ENCODE measurements at places on chromosomes 2 and 18.

DNA sequence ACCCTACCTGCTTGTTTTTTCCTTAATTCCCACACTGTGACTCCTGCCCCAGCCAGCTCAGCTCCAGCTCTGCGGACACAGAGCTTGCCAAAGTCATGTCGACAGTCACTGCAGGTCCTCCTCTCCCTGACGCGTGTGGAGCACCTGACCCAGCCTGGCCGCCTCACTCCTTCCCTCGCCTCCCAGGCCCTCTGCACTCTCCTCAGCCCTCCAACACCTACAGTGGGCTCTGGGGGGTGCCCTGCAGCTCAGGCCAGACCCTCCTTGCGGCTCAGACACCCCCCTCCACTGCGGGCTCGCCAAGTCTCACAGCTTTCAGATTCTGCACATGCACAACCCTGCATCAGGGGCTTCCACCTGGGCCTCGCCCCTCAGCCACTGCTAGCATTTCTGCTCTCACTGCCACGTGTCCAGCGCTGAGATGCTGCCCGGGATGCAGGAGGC is 68.3 kb downstream of the NDUFA10 start:
- DNase-seq, result no peak

GRCh38 chr18:9561759-9562158 is 52.6 kb downstream of the PPP4R1 start:
- DNase-seq, result no peak

DNA sequence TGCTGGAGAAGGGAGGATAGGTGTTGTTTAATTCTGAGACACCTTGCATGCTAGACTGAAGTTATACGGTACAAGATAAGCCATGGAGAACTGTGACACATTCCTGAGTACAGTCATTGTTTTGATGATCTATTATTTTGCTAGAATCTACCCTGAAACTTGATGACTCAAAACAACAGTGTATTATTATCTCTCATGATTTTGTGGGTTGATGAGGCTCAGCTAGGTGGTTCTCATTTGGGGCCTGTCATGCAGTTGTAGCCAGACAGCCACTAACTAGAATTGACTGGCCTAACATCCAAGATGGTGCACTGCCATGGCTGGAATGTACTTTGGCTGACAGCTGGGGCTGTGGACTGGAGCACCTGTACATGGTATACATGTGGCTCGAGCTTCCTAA is 5.4 kb upstream of the IL1R1 start:
- no peak for DNase-seq

DNA sequence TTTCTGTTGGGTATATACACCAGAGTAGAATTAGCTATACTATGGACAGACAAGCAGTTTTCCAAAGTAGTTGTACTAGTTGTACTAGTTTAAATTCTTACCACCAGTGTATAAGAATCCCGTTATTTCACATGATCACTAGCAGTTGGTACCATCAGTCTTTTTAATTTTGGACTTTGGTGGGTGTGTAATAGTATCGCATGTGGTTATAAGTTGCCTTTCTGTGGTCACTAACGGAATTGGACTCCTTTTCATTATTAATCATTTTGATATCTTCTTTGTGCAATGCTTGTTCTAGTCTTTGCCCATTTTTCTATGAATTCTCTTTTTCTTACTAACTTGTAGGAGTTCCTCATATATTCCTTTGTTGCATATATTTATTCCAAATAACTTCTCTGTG is 89.8 kb downstream of the ASXL2 start:
- DNase-seq, result no peak

GRCh38 chr2:55601849-55602248 is 15.6 kb downstream of the PPP4R3B start:
- no peak for DNase-seq

DNA sequence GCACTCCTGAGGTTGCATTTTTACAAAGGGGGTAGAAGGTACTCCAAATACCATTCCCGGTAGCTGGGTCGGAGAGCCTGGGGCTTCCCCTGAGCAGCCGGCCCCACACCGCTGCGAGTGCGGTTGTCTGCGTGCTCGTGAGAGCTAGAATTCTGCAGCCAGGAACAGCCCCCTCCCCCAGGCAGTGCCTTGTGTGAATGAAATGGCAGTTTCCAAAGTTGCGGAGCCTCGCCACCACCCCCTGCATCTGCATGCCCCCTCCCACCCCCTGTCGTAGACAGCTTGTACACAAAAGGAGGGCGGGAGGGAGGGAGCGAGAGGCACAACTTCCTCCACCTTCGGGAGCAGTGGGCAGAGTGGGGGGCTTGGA is 1.1 kb downstream of the MYCN start:
- peak; percentile 43 for DNase-seq

GRCh38 chr2:1488181-1488671 is 75.0 kb downstream of the TPO start:
- no peak for DNase-seq

DNA sequence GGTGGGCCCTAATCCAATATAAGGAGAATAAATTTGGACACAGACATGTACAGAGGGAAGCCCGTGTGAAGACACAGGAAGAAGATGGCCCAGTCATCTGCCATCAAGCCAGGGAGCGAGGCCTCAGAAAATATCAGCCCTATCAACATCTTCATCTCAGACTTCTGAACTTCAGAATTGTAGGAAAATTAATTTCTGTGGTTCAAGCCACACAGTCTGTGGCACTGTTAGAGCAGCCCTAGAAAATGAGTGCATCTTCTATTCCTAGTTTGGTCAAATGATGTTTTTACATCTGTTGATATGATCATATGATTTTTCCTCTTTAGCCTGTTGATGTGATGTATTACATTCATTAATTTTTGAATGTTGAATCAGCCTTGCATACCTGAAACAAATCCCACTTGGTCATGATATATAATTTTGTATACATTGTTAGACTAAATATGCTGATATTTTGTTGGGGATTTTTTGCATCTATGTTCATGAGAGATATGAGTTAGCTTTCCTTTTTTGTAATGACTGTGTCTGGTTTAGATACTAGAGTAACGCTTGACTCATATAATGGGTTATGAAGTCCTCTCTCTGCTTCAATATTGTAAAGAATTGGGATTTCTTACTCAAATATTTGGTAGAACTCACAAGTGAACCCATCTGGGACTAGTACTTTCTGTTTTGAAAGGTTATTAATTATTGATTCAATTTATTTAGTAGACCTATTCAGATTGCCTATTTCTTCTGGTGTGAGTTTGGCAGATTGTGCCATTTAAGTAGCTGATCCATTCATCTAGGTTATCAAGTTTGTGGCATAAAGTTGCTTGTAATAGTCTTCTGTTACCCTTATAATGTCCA is 451.4 kb downstream of the EIPR1 start:
- DNase-seq, result no peak

DNA sequence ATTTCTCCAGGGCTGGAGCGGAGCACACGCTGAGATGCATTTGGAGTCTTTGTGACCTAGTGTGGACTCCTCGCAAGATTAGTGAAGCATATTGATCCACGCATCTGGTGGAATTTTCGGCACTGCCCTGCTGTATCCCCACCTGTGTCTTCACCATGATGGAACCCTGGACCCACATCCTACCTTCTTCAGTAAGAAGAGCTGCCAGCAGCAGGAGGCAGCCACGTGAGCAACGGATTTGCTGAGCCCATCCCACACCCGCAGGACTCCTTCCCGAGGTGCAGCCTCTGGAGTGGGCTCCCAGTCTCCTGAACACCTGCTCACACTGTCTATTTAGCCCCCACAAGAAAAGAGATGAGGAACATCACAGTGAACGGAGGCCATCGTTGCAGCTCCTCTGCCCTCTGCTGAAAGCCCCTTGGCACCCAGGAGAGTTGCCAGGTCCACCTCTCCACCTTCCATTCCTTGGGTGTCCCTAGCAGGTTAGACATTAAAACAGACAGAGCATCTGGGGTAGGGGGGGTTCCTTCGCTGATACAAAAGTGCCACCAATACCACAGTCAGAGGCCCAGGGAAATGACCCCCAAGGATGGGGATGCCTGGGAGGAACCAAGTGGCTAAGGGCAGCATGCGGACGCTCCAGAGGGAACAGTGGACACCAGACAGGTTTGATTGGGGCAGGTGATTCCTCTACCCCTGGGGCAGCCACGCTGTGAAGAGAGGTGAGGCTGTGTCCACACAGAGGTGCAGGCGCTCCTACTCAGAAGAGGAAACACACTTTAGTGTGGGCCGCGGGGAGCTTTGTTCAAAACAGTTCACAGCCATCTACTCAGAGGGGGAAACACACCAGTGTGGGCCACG is 302.8 kb upstream of the SALL3 start:
- no peak for DNase-seq

DNA sequence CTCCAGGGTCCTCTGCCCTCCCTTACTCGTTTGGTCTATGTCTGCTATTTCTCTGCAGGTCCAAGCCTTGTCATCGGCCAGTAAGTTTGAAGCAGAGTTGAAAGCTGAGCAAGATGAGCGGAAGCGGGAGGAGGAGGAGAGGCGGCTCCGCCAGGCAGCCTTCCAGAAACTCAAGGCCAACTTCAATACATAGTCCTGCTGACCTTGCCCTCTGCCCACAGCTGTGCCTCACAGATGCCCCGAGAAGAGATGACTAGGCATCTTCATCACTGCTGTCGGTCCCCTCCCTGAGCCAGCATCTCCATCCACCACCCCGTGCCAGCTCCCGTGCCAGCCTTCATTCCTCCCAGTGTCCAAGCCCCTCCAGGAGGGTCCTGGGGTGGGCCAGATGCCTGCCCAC is 15.6 kb upstream of the GIGYF2 start:
- no peak for DNase-seq

DNA sequence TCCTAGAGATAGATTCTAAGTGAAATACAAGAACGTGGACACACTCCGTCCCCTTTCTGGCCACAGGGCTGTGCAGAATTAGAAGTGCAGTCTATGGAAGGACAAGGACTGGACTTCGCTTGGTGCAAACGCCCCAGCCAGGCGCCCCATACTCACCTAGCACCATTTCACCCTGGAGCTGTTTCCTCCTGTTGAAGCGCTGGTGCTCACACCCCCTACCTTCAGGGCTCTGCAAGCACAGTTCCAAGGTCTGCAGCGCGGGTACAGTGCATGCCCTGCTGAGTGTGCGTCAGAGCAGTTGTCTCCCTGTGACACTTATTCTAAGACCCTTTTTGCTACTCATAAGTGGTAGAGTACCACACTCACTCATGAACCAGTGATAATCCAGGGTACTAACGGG is 3.0 kb downstream of the HPCAL1 start:
- no peak for DNase-seq

DNA sequence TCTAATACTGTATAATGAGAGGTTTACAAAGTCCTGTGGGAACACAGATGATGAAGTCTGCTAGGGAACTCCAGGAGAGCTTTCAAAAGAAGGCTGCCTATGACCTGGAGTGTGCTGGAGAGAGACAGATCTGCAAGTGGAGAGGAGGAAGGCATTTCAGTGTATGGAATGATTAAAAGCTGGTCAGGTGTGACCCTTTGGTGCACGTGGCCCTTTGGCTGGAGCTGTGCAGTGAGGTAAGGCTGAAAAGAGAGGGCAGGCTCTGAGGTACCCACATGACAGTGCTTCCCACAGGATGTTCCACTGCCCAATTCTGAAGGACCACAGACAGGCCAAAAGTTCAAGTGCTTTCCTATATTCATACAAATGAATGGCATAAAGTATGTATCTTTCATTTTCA is 157.1 kb downstream of the DYM start:
- no peak for DNase-seq

DNA sequence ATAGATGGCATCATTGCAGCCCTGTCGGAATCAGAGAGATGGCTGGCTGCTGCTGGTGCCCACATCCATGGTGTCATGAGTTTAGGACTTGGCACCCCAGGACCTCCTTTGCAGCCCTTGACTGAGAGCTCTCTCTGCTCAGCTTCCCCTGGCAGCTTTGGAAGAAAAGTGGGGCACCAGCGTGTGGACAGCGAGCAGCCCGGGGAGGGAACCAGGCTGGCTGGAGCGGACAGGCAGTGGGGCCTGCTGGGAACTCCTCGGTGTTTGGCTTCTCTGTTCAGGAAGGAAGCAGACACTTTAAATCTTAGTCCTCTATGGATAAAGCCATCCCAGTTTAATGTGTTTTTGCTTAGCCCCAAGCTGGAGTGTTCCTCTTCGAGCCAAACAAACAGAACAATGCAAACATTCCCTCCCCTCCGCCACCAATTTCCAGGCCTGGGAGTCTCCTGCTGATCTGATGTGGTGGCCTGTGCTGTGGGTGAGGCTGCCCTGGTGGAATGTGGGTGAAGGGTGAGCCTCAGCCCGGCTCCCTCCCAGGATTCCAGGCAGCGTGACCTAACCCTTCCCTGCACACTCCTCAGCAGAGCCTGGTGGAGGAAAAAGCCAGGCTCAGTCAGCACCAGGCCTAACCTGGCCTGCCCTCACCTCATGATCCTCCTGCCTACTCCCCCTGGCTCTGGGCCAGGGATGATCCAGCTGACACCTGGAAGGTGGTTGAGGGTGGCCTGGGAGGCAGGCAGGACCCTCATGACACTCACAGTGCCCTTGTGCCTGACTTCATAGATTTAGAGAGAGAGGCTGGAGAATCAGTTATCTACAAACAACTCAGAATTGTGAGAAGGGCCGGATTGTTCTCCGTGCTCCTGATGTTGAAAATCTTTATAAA is 21.6 kb upstream of the ITGB6 start:
- no peak for DNase-seq

DNA sequence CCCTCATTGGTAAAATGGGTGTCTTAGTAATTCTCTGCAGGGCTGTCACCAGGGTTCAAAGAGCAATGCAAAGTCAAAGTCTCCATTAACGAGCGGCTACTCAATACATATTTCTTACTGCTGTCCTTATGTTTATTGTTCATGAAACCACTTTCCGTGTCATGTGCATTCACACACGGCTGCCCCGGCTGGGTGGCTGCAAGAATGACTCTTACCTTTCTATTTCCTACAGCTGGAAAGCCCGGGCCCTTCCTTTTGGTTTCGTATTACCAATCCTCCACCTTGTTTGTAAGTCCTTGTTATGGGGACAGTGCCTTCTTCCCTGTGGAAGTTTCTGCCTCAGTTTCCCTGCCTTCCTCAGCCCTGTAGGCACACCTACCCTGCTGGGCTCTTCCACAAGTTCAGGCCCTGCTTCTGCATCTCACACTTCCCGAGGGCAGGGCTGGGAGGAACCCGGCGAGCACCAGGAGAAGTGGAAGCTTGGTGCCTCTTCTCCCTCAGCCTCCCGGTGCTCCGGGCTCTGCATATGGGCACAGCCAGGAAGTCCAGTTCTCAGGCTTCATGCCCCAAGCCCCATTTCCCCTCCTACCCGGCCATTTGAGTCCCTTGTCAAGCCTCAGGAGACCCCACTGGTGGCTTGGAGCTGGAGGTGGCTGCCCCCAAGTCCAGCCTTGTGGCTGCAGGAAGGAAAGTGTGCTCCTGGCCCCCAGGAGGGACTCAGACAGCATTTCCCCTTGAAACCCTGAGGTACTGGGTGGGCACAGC is 18.7 kb upstream of the ACKR3 start:
- no peak for DNase-seq

GRCh38 chr2:44838116-44838790 is 103.2 kb upstream of the SIX3 start:
- no peak for DNase-seq

DNA sequence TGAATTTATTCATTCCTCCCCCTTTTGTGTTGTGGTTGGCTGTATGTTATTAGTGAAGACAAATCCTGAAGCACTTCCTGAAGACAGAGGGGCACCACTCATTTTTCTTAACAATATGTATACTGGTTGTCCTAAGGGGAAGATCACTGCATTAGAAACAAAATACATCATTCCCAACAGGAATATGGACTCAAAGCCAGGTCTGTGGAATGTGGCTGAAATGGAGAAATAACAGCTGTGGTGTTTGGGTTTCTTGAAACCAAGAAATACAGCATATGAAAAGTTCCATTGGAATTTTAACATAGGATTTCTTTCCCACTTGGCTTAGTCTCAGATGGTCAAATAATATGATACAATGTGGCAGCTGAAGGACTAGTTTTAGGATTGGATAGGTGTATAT is 267.6 kb downstream of the KCNE4 start:
- DNase-seq, result no peak

GRCh38 chr2:9692456-9693195 is 61.8 kb upstream of the YWHAQ start:
- no peak for DNase-seq

GRCh38 chr2:179479947-179480346 is 215.3 kb upstream of the SESTD1 start:
- DNase-seq, result no peak
